ENCODE measurements at places on chromosomes 5 and 9. TPM values are rescaled to one million over a fixed set of nuclear protein-coding genes. Genes with fewer than 3 reads are reported as not detected.

PDCD1LG2 gene
- total RNA-seq: 3.6 TPM

IL7R gene
- 5.2 TPM for total RNA-seq

PDE6A gene
- total RNA-seq: not detected

SCGB3A2 gene
- total RNA-seq: not detected

SMIM15 gene
- 41.1 TPM for total RNA-seq

DNA sequence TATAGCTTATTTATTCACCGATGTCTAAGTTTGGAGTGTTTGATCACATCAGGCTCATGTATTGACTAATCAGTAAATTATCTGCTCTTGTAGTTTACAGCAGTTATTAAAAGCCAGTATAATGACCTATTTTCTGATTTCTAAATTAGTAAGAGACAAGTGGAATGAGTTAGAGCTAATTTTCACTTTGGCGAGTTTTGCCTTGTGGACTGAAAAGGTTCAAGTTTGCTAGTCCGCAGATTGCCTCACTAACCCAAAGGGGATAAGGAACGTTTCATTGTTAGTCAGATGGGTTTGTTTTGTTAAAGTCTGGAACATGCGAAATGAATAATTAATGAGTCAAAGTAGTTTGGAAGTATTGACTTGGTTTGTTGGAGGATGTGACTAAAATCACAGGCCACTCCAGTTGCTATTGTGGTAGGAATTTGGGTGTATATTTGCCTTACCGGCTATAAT lies 40.1 kb downstream of the SMARCA2 start:
- DNase-seq: no peak
